Lower lobe of right lung (tissue), 2 donors: ENCODE measurements at places on chromosomes 6 and 20. TPM values are rescaled to one million over a fixed set of nuclear protein-coding genes. Genes with fewer than 3 reads are reported as not detected.
A peak's percentile ranks its signal among the peaks of the same experiment; 100 is the strongest.

- no peak for DNase-seq
Observed at GRCh38 chr20:31718952-31719643, 3.6 kb downstream of the BCL2L1 start.

- peak; percentile 70 for DNase-seq
Observed at GRCh38 chr20:64053841-64054661, 4.6 kb upstream of the SOX18 start.

The PRRT1 gene
- total RNA-seq: 1.2 TPM

GRCh38 chr20:14446446-14446845, 109.0 kb upstream of the FLRT3 start:
- no peak for DNase-seq

GRCh38 chr20:35012227-35013069, 56.8 kb downstream of the MYH7B start:
- no peak for DNase-seq

The POLR3F gene
- total RNA-seq: 6.6 TPM

GRCh38 chr20:45163083-45163803, 11.5 kb upstream of the PI3 start:
- DNase-seq: no peak

- no peak for DNase-seq
Observed at GRCh38 chr6:3201388-3201787, 26.1 kb downstream of the TUBB2B start.

- no peak for DNase-seq
Observed at GRCh38 chr6:43081043-43081442, 4.9 kb downstream of the PTK7 start.

The THBD gene
- 77.6 TPM for total RNA-seq

DNA sequence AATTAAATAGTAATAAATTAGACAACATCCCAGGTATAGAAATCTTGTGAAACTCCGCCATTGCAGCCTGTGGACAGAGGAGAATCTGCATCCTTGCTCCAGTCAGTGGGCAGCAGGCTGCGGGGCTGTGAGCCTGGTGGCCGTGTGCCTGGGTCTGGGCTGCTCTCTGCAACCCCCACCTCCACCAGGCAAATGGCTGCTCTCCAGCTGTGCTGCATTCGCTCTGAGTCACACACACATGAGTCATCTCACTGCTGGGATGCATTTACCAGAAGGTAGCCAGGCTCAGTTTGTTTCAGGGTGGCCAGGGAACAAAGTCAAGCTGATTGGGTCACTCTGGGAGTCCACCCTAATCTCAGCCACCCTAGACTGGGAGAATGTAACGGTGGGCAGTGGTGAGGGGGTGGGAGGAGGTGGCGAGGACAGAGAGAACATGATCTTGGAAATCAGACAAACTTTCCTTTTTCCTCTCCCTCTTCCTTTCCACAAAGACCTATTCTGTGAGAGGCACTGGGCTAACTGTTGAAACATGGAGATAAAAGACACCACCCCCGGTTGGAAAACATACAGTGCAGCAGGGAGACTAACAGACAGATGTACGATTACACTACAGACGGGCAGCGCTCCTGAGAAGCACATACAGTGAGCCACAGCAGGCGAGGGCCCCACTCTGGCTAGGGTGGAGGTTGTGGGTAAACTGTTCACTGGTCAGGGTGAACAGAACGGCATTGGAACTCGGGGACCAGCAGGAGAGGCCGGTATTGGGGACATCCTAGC, 59.2 kb downstream of the TRAM2 start:
- DNase-seq: no peak

DNA sequence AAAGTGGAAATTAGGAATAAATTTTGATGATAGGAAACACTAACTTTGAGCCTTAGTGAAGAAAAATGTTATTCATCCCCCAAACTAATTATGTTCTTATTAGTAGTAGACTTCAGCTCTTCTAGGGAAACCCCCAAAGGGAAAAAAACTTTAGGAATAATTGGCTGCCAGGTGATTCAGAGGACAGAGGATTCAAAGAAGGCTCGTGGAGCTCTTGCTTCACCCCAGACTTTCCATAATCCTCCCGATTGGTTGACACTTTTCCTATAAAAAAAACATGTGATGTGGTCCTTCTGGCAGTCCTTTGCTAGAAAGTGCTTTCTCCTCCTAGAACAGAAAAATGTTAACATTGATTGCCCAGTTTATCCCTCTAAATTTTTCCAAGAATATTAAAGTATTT, 5.6 kb upstream of the CCDC170 start:
- DNase-seq: no peak

DNA sequence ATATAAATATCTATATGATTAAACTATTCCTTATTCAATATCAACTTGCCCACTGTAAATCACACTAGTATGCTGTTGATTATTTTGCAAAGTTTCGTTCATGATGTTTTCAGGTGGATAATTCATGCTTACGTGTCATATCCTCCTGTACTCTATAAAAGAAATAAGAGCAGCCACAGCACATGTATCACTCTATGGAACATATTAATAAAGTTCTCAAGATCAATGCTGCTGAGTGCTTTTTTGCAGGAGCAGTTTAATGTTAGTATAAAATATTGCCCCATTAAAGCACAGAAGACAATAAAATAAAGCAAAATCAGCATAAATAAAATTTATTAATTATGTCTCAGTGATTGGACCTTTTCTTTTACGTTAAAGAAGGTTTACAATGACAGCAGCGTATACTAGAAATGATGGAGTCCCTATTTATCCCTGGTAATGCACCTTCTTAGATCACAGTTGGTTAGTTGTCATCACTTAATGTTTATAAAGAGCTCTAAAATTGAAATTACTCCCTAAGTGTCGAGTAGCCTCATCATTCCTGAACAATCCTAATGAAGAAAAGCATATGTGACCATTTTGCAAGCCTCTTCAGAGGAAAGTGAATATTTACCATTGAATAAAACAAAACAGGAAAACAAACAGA, 517.7 kb downstream of the EYS start:
- DNase-seq: no peak

The DEFB132 gene
- total RNA-seq: not detected

The PRR18 gene
- 0.59 TPM for total RNA-seq

The LY6G5B gene
- total RNA-seq: 11.0 TPM

DNA sequence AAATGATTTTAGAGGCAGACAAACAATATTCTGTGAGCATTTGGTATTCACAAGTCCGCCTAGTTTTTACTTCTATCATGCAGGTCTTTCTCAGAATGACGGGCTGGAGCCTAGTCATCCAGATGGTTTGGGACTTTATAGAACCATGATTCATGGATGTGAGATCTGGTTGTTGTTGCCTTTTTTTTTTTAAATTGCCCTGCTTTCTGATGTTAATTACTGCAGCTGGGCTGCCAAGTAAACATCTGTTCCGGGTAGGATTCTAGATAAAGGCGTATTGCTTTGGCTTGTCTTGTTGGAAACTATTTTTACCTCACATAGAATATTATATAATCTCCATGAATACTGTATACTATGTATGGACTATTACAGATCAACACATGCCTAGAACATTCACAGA, 58.1 kb downstream of the RNF217 start:
- DNase-seq: no peak

DNA sequence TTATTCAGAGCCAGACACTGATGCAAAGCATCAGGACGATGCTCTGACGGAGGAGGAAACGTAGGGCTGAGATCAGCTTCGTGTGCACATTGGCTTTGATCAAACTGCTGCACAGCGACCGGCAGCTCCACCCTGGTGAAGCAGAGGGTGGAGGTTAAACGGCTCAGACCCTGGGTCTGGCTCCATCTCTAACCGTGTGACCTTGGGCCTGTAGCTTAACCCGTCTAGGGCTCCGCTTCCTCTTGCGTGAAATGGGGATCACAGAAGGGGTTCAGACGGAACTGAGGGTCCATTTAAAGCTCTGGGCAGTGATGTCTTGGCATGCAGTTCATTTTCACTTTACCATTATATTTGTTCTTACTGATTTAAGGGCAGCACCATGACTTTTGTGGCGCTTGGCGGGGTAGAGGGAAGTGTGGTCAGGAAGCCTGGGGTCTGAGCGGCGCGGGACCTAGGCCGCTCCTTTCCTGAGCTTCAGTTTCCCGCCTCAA, 644 bp downstream of the RBL1 start:
- DNase-seq: no peak

The PSMB1 gene
- 117 TPM for total RNA-seq

The ARMH2 gene
- 0.68 TPM for total RNA-seq

The PROKR2 gene
- total RNA-seq: not detected

DNA sequence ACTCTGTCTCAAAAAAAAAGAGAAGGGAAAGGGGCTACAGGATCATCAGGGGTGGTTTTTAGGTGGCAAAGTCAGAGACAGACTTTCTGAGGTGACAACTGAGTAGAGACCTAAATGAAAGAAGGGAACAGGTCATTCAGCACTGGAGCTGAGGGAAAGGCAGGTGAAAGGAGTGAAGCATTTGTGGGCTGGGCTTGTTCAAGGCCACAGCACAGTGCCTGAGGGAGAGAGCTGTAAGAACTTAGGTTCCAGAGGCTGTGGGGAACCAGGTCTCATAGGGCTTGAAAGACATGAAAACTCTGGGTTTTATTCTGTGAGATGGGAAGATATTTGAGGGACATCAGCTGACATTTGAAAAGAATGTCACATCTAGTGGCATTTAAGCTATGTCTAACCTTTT, 20.8 kb downstream of the KATNA1 start:
- DNase-seq: no peak

DNA sequence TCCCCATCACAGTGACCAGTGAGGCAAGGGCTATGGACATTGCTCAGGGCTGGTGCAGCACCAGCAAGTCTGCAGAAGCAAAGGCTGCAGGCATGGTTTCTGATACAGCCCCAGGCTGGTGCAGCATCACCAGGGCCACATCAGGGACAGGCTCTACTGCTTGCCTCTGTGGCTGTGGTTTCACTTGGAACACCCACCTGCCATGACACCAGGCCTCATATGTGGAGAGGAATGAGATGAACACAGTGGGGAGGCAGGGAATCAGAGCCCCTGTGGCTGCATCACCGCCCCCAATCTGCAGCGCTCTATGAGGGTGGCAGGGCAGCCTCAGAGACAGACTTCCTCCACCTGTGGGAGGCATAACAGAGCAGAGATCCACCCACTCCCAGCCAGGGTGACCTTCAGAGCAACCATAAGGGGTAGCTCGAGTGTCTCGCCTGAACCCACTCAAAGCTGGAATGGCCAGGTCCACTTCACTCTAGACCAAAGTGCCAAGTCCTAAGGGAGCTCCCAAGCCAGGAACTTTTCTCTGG, 7.9 kb downstream of the RING1 start:
- no peak for DNase-seq

The COL19A1 gene
- total RNA-seq: not detected

- no peak for DNase-seq
Observed at GRCh38 chr6:134830194-134830593, 119.7 kb downstream of the ALDH8A1 start.

- no peak for DNase-seq
Observed at GRCh38 chr6:166494757-166495486, 91.6 kb downstream of the RAMACL start.

The EYA4 gene
- 2.6 TPM for total RNA-seq

- DNase-seq: no peak
Observed at GRCh38 chr20:1621316-1621715, 1.5 kb upstream of the SIRPB1 start.

DNA sequence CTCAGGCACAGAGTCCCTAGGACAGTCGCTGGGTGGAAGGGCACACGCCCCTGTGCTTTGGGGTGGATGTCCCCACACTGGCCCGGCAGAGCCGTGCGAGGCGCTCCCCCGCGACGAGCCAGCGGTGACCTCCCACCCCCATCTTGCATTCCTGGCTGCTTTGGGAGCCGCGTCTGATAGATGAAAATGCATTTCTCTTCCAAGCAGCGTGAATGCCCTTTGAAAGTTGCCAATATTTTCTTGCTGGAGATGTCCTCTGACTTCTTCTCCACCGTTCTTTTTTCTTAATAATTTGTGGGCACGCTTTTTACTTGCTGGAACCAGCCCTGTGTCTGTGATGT, 29.9 kb downstream of the COL20A1 start:
- DNase-seq: no peak

DNA sequence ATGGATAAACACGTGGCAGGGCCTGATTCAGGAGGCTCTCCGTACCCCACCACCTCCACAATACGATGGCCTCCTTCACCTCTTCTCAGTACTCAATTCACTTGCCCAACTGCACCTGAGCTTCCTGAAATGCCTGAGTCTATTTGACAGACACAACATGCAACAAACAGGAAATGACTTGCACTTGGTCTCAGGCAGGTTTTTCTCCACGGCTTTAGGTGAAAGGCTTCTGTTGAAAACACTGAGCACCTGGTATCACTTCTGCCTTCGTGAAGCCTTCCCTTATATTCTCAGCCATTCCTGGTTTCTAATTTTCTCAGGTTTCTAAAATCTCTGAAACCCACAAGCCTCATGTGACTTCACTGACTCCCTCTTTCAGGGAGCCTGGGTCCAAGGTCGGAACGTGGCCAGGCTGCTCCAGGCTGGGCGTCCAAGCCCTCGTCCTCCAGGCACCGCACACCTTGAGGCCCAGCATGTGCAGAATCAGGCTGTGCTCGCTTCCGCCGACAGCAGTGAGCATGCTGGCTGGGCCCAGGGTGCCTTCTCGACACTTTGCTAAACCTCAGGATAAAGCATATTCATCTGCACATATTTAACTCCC, 34.7 kb downstream of the TAF4 start:
- no peak for DNase-seq

The GPR6 gene
- total RNA-seq: not detected

GRCh38 chr20:57655809-57656155, 35.6 kb upstream of the ZBP1 start:
- no peak for DNase-seq

The TMEM170B gene
- total RNA-seq: 12.4 TPM

DNA sequence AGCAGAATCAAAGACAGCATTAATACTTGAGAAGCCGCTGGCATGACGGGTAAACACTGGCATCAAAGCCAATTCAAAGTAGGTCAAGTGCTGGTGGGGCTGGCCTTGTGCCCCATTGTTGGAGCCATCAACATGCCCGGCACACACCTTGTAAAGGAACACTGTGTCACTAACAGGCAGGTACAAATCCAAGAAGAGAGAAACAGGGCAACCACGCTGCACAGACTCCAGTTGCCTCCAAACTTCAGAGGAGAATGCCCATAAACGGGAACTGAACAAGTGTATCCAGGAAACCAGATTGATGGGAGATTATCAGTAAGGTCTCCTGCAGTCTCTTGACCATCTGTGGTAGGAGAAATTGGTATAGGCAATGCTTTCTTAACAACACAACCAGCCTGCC, 127.0 kb upstream of the STXBP5 start:
- peak; percentile 80 for DNase-seq

The SNAP25 gene
- total RNA-seq: 0.65 TPM

DNA sequence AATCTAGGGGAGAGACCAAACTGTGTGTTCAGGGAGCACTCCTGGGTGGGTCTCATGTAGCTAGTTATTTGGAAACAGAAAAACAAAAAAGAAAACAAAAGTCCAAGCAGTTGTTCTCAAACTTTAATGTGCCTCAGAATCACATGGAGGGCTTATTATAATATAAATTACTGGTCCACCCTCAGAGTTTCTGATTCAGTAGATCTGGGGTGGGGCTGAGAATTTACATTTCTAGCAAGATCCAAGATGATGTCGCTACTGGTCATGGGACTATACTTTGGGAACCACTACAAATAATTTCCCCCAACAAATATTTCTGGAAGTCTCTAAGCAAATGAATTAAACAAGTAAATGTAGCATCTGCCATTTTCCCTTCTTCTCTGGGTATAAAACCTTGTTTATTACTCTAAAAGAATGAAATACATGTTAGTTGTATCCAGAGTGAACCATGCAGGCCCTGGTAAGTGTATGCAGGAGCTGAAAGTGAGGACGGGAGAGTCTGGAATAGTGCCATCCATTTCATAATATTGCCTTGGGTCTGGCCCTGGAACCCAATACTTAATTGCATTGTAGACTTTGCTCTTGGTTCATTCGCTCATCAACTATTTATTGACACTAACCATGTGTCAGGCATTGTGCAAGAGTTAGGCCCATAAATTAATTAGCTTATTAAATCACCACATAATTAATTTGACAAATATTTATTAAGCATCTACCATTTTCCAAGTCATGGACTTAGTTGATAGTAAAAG, 490.8 kb downstream of the EPM2A start:
- no peak for DNase-seq
